ENCODE measurements at places on chromosomes 12 and 14.

DNA sequence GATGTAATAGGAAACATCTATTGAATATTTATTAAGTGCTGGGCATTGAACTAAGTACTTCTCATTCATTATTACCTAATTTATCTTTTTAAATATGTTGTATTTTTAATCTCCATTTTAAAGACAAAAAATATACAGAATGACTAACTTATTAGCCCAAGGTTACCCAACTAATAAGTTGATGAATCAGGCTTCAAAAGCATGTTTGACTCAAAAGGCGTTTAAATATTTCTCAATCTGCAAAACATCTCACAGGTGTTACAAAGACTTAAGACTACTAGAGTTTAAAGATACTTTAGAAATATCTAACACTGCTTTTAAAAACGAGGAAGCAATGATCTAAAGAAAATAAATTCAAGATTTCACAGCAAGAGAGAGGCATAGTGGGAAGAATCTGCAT lies 457.4 kb upstream of the DCN start:
- DNase-seq, result no peak

- DNase-seq, result no peak
Observed at GRCh38 chr12:51870504-51870903, 17.4 kb upstream of the ANKRD33 start.

DNA sequence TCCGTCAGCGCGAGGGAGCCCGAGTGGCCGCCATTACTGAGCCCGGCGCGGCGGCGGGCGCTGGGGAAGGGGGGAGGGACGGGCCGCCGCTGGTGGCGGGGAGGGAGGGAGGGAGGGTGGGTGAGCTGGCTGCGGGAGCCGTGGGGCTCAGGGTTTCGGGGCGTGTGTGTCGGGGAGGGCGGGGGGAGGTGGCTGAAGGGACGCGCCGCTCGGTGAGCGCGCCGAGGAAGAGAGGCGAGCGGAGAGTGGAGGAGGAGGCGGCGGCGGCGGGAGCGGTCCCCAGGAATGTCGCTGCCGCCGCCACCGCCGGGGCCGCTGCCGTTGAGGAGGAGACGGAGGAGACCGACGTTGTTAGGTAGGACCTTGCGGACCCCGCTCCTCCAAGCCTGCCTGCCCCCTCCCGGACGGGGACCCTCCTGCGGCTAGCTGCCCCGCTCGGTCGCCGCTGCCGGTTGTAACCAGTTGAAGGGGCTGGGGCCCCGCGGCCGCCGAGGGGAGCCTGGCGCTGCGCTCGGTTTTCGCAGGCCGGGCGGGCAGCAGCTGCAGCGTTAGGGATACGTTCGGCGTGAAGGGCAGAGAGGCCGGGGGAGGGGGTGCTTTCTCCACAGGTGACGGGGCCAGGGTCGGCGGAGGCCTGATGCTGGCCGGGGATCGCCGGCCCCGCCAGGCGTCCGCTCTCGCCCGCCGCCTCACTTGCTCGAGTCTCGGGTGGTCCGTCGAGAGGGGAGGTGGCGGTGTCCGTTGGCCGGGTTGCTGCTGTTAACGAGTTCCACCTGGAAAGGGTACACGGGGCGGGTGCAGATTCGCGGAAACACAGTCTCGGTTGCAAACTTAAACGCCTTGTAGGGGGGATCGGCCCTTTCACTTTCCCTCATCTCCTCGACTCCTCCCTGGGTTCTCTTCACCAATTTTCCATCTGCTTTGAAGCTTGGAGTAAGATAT lies at the start of gene ARHGAP5:
Gene ARHGAP5 (plus strand): TSS at position 224 of the 942 bp plus-strand sequence. CDS start 13,366 bp downstream, outside the sequence.
- peak; percentile 76 for DNase-seq

DNA sequence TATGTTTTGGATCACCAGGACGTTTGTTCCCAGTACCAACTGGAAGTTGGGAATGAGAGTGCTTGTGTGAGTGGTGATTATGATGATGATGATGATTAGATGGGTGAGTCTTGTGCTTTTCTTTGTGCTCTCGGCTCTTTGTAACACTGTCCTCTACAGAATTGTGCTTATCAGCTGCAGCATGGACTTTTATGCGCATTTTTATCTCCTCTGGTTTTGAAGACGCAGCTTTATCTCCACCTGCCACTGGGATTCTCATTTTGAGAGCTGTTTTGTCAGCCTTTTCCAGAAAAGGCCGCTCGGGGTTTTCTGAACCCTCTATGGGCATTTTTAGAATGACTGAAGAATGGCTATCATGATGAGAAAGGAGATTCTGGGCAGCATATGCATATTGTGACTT lies 11.5 kb upstream of the KANSL2 start:
- DNase-seq, result no peak

- DNase-seq, result no peak
Observed at GRCh38 chr12:67633024-67633610, 15.4 kb upstream of the DYRK2 start.

DNA sequence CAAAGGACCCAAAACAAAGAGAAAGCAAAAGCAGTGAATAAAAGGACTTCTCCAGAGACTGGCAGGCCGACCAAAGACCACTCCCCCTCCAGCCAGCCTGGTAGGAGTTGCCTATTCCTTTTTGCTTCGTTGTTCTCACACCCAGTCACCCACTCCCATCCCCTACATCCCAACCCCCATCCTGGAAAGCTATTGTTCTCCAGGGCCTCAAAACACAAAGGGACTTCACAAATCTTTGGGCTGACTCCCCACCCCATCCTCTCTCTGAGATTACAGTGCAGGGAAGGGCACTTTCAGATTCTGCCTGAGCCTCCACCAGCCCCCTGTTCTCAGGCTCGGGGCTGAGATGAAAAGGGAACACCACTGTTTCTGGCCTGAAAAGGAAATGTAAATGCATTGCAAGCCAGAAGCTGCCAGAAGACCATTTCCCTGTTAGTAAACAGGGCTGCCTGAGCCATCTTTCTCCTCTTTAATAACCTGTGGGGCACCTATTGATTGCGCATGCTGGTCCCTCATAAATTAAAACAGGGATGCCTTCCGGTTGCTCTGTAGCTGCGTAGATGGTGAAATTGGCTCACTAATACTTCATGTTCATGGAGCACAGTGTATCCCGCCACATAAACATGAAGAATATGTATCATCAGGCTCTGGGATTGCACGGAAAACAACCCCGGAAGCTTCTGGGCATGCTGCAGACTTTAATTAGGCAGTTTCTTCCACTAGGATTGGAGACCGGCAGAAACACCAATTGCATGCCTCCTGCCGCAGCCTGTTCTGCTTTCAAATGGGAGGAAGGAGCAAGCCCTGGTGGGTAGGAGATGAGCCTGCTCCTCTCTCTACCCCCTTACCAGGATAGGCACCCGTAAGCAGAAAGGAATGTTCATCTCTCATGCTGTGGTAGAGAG lies 130.3 kb upstream of the FUT8 start:
- DNase-seq, result no peak

- no peak for DNase-seq
Observed at GRCh38 chr14:77593501-77593961, 22.9 kb downstream of the SPTLC2 start.

GRCh38 chr12:32918890-32919801 lies 22.6 kb upstream of the PKP2 start:
- no peak for DNase-seq

GRCh38 chr12:32069071-32069470 lies 37.6 kb upstream of the BICD1 start:
- no peak for DNase-seq

DNA sequence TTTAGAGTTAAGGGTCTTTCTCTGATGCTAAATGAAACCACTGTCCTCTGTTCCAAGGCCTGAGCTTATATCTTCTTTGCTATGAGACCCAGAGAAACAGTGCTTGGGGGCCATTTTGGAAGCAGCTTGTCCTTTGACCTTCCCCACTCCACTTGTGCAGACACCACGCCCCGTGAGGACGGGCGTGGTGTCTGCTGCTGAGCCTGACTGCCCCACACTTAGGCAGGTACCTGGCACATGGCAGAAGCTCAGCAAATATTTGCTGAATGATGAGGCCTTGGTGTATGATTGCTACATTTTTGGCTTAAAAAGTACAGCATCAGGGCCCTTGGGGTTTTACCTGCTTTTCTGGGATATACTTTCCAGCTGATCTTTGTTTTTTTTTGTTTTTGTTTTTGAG lies 69.9 kb downstream of the RASSF3 start:
- peak; percentile 15 for DNase-seq

- no peak for DNase-seq
Observed at GRCh38 chr14:95895720-95896119, 19.1 kb downstream of the TUNAR start.

DNA sequence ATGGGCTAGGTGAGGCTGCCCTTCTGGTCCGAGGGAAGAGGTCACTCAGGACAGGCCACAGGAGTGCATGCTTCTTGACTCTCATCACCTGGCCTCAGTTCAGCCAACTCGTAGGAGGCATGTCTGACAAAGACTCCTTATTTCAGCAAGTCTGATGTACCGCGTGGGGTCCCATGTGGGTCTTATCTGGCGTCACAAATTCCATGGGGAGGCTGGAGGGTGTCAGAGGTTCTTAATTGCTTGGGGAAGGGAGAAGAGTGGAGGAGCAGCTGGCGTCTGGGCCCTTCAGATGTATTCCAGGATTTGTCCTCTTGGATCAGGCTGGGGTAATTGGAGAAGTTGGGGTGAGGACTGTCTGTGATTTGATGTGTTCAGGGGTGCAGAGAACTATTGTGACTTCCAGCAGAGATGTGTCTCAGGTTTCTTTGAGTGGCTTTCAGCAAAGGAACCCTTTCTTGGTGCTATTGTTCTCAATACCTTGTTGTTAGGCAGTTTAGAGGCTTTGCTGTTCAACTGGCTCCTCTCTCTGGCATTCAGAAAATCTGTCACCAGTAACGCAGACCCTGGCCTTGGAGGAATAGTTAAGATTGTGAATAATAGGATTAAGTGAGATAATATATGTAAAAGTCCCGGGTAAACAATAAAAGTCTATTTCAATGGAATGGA lies 60.1 kb downstream of the SUSD6 start:
- DNase-seq, result no peak

DNA sequence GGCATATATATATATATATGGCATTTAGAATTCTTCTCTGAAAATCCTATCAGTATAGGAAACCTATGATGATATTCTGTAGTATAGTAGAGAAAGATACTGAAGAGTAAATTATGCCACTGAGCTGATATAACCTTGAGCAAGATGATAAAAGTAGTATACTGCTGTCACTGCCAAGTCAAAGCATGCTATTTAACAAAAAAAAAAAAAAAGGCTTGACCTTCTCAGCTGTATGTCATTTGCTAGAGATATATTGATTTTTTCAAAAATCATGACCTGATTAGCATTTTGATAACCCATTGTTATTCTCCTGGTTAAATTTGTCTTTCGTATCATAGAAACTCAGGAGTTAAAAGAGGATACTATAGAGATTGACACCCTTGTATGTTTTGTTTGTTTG lies 299.4 kb downstream of the ADAMTS20 start:
- no peak for DNase-seq

DNA sequence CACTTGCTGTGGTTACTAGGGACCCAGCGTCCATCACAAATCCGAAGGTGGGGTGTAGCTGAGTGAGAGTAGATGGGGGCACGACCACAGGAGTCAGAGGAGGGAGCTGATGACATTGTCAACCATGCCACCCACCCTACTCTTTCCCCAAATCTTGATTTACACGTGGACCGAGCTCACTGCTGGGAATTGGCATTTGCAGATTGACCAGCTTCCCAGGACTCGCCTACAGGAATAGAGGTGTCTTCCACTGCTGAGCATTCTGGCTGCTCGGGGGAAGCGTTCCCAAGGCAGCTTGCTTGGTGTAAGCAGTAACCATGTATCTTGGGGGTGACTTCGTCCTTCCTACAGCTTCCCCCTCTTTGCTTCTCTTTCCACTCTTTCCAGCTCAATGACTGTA lies 353 bp upstream of the PTPRR start:
- DNase-seq, result no peak

DNA sequence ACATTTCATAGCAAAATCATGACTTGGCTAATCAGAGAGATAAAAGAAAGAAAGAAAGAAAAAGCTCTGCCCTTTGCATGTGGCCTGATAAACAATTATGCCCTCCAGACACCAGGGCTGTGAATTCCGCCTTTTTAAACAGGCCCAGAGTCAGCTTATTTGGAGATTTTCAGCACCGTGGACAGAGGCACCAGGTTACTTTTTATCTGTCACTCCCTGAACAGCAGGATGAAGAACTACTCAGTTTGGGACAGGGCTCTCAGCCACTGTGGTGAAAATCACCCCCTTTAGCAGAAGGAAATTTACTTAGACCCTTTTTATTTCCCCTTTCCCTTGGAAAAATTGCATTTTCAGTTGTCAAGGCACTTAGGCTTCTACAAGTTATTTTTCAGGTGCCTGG lies 359.9 kb downstream of the NRXN3 start:
- DNase-seq, result no peak

- no peak for DNase-seq
Observed at GRCh38 chr12:27334042-27334720, 1.5 kb downstream of the BMAL2 start.

DNA sequence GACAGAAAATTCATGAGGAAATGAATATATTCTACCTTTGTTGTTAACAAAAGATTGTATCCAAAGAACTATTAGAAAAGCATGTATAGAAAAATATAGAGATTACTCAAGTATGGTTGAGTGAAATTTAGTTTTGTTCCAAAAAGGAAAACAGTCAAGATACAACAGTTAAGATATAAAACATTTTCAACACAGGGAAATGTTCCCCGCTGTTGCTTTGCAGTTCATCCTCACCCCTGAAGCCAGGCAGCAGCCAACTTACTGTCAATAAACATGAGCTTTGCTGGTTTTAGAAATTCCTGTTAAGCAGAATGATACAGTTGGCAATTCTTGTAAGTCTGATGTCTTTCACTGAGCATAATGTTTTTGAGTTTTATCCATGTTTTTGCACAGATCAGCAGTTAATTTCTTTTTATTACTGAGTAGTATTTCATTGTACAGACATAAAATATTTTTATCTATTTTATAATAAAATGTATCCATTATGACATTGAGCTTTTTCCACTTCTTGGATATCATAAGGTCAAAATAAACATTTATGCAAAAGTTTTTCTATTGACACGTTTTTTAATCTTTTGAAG lies 1.2 kb upstream of the CLEC2B start:
- no peak for DNase-seq

DNA sequence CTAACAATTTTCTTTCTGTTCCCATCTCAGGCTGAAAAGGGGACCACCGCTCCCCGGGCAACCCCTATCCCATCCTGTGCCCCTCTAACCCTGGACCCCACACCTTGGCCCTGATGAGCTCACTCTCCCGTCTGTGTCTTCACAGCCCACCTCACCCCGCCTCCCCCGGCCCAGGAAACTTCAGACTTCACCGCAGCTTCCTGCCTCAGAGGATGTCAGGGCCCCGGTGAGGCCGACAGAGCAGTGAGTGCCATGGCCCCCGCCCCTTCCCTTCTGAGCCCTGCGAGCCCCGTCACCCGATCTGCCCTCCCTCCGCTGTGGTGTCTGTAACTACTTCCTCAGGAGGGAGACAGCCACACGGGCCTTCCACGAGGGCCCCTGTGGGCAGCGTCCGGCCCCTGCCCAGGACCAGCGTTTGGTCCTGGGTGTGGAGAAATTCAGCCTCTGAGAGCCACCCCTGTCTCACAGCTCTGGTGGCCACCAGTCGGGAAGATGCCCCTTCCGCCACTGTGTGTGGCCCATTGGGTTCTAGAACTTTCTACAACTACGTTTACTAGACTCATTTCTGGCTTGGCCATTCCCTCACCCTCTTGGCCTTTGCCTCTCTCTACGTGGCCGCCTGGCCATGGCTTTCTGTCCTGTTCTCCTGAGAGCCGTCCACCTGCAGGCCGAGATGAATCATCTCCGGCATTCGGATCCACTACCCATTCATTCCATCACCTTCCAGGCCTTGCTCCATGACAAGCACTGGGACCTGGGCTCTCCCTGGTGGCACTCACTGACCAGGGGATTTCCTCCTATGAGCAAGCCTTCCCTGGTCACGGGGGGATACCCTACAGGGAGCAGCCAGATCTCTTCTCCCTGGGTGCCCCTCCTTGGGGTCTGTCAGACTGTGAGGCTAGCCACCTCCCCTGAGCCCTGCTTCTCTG lies 3.4 kb downstream of the RHOF start:
- DNase-seq, result peak; percentile 93

Measured in cardiac septum (tissue), 1 donor.